ENCODE measurements at places on chromosomes 7 and 10.
A peak's percentile ranks its signal among the peaks of the same experiment; 100 is the strongest.

- no peak for DNase-seq
Measured at GRCh38 chr7:114740095-114740494, 181.8 kb upstream of the MDFIC start.

DNA sequence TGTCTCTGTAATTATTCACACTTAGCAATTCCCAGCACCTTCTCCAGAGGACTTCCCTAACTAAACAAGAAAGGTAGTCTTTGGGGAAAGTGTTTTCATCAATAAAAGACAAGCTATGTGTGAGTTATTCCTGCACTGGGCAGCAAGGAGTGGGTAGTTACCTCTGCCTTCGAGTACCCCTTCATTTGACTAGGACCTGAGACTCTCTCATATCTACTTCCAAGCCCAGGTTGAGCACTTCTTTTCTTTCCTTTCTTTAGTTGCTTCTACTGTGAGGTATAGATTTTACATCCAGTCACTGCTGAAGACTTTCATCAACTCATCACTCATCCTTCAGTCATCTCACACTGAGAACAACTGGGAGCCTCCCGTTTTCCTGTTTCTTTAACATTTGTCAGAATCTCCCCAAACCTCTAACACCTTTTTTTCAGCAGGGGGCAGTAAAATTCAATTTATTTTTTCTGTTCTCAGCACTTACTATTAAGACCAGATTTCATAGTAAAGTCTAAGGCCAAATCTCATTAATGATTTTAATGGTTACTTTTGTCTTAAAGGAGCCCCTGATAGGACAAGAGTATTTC lies 80.1 kb upstream of the PRSS1 start:
- no peak for DNase-seq

GRCh38 chr7:158127241-158127640 lies 460.4 kb downstream of the PTPRN2 start:
- DNase-seq = no peak

DNA sequence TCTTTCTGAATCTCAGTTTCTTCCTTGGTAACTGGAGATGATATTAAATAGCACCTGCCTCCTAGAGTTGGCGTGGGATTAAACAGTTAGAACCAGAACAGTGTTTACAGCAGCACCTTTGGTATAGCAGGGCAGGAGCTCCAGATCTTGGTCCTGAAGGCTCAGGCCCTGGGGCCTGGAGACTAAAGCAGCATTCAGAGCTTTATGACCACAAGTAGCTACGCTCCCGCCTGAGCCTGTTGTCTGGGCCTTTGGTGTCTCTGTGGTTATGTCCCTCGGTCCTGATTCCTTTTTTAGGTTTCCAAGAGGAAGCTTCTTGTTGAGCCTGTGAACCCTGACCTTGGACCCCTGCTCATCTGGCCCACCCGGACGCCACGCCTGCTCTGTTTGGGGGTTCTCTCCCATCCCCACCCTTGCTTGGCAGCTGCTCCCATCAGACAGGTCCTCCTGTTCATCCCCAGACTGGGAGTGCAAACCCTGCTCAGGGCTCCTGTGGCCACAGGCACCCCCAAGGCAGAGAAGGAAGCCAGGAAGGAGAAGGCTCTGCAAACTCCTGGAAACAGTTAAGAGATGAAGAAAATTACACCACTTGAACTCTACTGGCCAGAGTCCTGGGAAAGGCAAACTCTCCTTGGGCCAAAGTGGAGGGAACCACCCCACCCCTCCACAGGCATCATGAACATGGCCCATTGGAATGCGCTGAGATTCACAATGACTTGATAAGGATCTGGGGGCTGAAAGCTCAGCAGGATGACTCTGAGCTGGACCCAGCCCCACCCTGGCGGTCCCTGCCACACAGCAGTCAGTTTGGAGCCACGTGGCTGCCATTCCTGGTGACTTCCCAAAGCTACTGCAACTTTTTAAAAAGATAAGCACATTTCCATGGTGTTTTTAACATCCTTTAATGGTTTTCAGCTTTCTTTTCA lies 50.1 kb upstream of the TMEM72 start:
- DNase-seq = no peak

- no peak for DNase-seq
Measured at GRCh38 chr10:122744257-122744656, 44.6 kb upstream of the C10orf120 start.

DNA sequence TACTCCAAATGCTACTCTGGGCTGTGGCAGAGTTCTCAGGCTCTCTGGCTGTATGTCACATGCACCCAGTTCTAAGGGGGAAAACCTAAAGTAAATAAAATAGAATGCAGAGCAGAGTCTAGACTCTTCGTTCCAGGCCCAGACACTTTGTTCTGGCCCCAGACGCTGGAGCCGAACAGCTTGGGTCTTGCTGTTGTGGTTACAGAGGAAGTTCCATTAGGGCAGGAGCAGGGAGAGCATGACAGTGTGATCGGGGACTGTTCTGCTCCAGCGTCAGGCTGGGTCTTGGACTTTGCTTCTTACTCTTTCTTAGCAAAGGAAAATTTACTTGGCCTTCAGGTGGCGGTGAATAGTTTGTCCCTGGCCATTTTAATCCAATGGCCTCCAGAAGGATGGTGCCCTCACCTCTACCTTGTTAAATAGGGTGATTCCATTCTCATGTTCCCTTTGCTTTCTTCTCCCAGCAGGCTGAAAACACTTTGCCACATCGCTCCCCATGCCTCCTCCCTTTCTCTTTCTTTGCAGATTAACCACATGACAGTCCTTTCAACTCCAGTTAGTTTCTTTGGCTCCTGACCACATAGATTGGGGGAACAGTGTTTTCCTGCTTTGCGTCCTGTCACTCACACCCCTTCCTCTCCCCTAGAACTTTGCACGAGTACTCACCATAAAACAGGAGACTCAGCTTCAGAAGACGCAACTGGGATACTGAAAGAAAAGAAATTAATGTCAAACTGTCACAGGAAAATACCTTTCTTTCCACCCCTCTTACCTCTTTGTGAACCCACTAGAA lies 730.8 kb downstream of the SUGCT start:
- no peak for DNase-seq

GRCh38 chr7:4406288-4407058 lies 275.6 kb upstream of the FOXK1 start:
- DNase-seq = no peak

GRCh38 chr7:39566023-39566921 lies at the start of gene YAE1:
Gene YAE1, plus strand, starts transcription at chr7:39566404. Its CDS starts 15 bp downstream, at chr7:39566419.
- DNase-seq = peak; percentile 71

DNA sequence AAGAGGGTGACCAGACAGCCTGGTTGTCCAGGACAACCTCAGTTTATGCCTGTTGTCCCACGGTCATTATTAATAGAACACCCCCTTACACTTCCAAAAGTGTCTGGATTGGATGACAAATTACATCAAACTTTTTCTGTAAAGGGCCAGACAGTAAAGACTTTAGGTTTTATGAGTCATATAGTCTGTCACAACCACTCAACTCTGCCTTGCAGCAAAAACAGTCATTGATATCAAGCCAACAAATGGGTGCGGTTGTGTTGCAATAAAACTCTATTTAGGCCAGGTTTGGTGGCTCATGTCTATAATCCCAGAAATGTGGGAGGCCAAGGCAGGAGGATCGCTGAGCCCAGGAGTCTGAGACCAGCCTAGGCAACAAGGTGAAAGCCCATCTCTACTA lies 66.7 kb upstream of the ATP6V0A4 start:
- DNase-seq = no peak

DNA sequence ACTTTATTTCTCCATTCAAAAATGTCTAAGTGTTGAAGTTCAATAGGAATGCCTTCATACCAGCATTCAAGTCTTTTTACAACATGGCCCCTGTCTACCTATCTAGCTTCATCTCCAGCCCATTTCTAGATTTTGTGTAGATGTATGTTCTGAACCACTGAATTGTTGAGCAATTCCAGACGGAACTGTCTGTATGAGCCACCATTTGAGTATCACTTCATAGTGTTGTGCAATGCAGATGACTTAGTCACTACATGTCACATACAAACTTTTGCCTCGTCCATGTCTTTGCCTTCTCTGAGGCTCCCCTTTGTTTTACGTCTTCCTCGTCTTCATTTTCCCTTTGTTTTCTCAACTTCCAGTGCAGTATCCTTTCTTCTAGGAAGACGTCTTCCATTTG lies 118.1 kb downstream of the INHBA start:
- DNase-seq = no peak

GRCh38 chr7:77651575-77652162 lies 44.6 kb upstream of the RSBN1L start:
- DNase-seq = peak; percentile 41

DNA sequence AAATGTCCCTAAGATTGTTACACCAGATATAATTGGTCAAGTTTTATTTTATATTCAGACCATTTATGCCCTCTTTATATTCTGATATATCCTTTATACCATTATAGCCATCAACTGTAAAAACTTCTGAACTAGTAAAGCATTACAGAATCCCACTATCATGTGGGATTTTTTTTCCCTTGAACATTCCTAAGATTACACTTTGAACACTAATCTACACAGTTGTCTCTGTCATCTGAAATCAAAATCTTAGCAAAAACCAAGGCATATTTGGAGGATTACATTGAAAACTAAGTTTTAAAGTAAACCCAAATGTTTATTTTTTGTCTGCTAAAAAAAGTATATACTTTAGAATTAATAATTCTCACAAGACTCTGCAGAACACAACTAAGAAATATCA lies 116.2 kb upstream of the GPR22 start:
- no peak for DNase-seq

DNA sequence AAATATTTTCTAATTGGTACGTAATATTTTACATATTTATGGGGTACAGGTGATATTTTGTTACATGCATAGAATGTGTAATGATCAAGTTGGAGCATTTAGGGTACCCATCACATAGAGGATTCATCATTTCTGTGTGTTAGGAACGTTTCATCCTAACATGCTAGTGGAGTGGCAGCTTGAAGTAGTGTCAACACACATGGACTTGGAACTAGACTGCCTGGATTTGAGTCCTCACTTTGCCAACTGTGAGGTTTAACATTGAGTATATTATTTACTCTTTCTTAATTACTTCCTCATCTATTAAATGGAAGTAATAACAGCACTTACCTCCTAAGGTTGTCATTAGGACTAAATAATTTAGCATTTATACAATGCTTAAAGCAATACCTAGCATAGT lies 241.9 kb downstream of the PLXDC2 start:
- DNase-seq = no peak

GRCh38 chr7:116145245-116145852 lies 65.0 kb upstream of the TES start:
- DNase-seq = no peak

DNA sequence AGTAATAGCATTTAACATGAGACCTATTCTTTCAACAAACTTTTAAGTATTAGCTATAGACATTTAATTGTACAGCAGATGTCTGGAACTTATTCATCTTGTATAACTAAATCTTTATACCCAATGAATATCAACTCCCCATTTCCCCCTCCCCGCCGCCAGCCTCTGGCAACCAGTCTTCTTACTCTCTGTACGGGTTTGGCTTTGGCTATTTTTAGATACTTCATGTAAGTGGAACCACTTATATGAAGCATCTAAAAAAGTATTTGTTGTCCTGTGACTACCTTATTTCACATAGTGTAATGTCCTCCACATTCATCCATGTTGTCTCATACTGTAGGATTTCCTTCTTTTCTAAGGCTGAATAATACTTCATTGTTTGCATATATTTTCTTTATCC lies 60.8 kb downstream of the RAB18 start:
- no peak for DNase-seq

DNA sequence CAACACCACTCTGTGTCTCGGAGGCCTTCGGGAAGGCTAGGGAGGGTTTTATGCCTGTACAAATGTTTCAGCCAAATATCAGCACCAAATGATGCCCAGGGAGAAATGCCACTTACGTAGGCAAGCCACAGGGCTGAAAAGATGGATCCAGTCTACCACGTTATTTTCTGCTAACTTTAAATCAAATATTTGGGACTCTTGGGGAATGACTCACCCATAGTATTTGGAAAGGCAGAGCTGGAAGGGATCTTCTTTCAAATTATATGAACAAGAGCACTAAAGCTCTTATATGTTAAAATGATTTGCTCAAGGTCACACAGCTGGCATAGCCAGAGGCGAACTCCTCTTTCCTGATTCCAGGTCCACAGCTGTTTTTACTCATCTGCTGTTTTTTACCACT lies 591.4 kb downstream of the SORCS1 start:
- DNase-seq = no peak

DNA sequence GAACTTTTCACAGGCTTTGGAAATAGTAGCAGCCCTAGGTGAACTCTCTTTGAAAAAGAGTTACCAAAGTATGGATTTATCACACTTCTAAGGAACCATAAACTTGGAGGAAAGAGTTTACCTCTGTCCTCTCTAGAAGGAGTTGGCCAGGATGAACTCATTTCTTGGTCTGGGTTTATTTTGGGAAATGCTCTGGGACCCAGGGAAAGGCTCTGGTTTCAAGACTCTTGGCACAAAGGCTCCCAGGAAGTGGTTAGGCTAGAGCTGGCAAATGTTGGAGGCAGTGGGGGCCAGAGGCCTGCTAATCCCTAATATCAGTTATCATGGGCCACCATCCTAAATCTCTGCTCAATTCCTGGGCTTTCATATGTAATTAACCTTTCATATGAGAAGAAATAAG lies 36.3 kb upstream of the CDK6 start:
- no peak for DNase-seq

- DNase-seq = no peak
Measured at GRCh38 chr10:116268976-116269375, 4.0 kb downstream of the GFRA1 start.

- no peak for DNase-seq
Measured at GRCh38 chr10:22370320-22370719, 25.0 kb downstream of the SPAG6 start.
